Cardiac septum (tissue), 1 donor: ENCODE measurements at places on chromosomes 7 and 10. TPM values are rescaled to one million over a fixed set of nuclear protein-coding genes. Genes with fewer than 3 reads are reported as not detected.
A peak's percentile ranks its signal among the peaks of the same experiment; 100 is the strongest.

The KIF5B gene
- 181 TPM for total RNA-seq

DNA sequence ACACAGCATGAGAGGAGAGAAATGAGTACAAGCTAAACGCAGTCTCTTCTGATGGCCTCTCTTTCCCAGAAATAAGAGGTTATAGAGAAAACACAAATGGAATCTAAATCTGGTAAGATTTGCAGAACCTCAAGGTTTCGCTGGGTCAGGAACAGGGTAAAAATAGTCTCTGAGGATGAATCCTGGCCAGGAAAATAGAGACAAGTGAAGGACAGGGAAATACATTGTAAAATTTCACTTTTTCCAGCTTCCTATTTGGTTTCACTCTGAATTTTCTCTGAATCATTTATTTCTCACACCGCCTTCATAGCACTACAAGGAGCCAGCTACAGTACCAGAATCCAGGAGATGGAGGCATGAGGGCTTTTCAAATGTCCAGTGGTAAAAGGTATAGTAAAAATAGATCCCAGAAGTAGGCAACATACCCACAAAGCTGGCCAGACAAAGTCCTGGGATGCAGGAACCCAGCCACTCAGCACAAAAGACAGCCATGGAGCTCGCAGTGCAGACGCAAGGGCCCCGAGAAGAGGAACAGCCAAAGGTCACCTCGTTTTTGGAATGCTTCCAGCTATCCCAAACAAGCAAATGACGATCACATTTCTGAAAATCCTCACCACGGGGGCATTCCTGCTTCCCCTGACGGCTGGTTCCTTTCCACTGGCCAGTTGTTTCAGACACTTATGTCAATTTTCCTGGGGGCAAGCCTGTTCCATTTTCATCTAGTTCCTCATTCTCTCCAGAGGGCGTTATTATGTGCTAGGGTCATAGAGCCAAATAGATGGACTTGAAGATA lies 21.5 kb upstream of the IKZF1 start:
- no peak for DNase-seq

DNA sequence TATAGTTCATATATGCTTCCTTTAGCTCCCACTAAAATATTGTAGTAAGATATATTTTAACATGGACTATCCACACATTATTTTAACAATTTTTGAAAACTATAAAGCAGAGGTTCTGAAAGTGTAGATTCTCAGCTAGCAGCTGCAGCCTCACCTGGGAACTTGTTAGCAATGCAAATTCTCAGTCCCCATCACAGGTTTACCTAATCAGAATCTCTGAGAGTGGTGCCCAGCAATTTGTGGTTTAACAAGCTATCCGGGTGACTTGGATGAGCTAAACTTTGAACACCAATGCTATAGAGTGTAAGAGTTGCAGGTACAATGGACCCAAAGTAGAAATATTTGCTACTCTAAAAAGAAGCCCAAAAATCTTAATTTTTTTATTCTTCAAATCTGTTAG lies 99.8 kb upstream of the MDFIC start:
- DNase-seq: no peak

GRCh38 chr10:89074120-89074519 lies 83.5 kb downstream of the FAS start:
- DNase-seq: no peak

GRCh38 chr10:84715911-84716310 lies 387.5 kb downstream of the CCSER2 start:
- DNase-seq: no peak

GRCh38 chr10:44801383-44802327 lies 109.5 kb upstream of the TMEM72 start:
- DNase-seq: peak; percentile 93

DNA sequence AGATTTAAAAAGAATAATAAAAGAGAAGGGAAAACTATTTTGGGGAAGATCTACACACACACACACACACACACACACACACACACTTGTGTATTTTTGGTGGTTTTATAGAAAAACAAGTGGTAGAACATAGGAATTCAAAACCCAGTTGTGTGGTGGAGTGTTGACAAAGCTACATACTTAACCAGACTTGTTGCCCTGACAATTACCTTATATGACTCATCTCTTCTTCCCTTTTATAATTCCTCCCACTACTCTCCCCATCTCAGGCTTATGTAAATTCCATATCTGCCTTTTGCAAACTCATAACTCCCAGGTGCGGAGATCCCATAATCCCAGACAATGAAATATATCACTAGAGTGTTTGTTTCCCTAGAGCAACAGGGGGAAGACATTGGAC lies 873.7 kb downstream of the NXPH1 start:
- DNase-seq: no peak
